ENCODE measurements at places on chromosomes 5 and 9.
A peak's percentile ranks its signal among the peaks of the same experiment; 100 is the strongest.

GRCh38 chr5:98791001-98791519, 17.6 kb downstream of the RGMB start:
- DNase-seq: no peak

DNA sequence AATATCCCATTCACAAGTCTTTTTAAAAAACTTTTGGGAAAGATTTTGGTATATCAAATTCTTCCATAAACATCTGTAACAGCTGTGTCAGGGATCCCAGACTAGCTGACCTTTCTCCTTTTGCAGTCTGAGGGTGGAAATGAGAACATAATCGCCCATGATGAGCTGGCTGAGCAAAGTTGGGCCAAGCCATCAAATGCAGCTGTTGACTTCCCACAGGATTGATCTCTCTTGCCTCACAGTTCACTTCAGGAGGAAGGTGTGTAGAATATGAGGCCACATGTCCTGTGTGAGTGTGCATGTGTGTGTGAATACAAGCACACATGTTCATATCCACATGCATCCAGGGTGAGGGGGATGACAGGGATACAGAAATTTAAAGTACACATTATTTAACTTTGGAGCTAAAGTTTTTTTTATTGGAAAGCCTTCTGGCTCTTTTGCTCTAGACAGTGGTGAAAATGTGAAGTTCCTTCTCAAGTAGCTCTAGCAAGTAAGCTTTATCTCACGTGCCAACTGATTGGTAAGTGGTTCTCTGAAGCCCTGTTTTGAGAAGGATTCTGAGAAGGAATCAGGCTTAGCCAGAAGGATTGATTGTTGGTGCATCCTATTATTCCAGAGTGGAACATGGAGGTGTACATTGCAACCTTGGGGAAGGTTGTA, 468.8 kb upstream of the DMAC1 start:
- DNase-seq: no peak

- DNase-seq: no peak
Observed at GRCh38 chr9:87714819-87715218, 11.1 kb upstream of the CTSL start.

DNA sequence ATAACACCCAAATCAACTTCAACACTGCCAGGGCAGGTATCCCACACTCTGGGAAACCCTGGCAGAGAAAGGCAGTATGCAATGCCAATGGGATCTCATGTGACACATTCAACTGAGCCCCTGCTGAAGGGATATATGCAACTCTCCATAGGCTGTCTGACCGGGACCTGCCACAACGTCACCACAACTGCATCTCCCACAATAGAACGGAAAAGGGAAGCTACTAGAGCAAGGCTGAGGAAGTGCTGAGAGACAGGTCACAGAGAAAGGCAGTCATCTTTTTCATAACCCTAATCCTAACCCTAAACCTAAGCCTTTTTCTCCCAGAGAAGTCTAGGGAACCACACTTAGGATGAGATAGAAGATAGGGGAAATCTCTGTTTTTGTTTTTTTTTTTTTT, 345.9 kb upstream of the CD180 start:
- no peak for DNase-seq

GRCh38 chr9:27645161-27645840, 72.0 kb upstream of the C9orf72 start:
- no peak for DNase-seq

DNA sequence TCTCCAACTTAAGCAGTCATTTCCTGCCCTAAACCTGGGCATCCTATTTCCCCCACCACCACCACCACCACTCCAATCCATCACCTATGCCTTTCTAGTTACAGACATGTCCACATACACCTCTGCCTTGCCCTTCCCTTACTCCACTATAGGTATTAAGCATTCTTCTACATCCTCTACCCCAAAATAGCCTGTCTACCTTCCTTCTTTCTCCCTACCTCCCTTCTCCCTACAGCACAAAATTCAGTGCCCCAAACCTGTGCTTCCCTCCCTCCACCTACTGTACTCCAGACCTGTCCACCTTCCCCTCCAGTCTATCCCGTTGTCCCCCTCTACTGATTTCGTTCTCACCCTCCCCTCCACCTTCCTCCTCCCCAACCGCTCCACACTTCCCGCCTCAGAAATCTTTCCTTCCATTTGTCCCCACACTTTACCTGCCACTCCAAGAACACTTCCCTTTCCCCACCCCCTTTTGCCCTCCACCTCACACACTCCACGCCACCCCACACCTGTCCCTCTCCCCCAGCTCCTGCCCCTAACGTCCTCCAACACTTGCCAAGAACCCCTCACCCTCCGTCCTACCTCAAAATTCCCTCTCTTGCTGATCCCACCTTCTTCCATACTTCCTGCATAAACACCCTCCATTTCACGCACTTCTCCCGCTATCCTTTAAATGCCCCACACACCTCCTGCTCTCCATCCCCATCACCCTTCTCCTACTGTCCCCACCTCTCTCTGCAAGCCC, 1.6 kb downstream of the STRBP start:
- DNase-seq: no peak

DNA sequence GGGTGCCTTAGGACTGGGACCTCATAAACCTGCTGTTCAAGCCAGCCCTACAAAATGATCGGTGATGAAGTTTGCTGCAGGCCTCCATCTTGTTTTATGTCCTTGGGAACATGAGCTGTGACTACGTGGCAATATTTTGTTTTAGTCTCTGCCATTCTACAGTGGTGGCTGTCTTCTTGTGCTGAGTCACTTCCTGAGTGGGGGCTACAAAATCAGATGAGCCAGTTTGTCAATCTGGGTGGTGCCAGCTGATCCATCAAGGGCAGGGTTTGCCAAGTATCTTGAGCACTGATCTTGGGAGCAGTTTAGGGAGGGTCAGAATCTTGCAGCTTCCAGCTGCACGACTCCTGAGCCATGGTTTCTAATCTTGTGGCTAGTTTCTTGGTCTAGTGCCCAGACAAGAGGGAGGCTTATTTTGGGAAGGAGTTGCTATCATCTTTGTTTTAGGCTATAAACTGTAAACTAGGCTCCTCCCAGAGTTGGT, 94.7 kb downstream of the YTHDC2 start:
- DNase-seq: no peak

- DNase-seq: no peak
Observed at GRCh38 chr5:1294206-1294834, 548 bp downstream of the TERT start.

- DNase-seq: no peak
Observed at GRCh38 chr5:153782589-153783361, 255.9 kb downstream of the FAM114A2 start.

- DNase-seq: peak; percentile 80
Observed at GRCh38 chr5:91419571-91420537, 36.7 kb upstream of the ARRDC3 start.

- DNase-seq: no peak
Observed at GRCh38 chr9:107976767-107977166, 487.2 kb upstream of the KLF4 start.

GRCh38 chr9:19879062-19879461, 90.2 kb upstream of the SLC24A2 start:
- no peak for DNase-seq

DNA sequence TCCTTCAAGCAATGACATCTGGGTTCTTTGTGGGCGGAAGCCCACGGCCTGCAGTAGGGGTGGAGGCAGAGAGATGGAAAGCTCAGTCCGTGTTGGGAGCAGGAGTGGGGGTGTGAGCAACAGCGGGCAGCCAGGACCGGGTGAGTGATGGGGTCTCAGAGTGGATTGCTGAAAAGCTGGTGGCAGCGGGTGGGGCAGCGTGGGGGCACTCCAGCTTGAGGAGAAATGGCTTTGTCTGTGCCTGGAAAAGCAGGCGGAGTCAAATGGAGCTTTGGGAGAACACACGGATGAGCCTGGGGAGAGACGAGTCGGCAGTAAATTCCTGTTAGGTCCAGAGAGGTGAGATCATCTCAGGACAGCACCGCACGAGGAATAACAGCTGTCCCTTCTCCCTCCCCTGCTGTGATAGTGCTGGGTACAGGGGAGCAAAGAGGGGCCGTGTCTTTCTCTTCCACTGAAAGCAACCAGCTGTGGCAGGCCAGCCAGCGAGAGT, 42.1 kb downstream of the CACNA1B start:
- no peak for DNase-seq

DNA sequence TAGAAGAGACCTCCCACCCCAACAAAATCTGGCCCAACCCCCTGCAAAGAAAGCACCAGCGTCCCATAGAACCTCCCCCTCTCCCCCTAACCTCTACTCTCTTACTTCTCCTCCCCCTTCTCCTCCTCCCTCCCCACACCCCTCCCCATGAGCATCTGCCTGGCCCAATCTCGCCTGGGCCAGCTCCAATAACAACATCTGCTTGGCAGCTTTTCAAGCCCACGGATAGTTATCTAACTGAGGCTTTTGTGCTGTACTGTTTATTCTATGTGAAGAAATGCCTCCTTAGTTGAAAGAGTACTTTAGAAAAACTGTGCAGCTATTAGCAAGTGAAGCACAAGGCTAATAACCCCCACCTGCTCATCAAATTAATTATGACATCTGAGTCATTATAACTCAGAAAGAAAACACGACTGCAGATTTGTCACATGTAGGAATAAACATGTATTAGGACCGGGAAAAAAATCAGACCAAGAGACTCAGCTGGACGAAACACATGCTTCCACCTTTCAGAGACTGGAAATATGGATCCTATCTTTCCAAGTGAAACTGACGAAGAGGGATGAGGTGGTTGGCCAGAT, 42.8 kb downstream of the NFIB start:
- DNase-seq: no peak

DNA sequence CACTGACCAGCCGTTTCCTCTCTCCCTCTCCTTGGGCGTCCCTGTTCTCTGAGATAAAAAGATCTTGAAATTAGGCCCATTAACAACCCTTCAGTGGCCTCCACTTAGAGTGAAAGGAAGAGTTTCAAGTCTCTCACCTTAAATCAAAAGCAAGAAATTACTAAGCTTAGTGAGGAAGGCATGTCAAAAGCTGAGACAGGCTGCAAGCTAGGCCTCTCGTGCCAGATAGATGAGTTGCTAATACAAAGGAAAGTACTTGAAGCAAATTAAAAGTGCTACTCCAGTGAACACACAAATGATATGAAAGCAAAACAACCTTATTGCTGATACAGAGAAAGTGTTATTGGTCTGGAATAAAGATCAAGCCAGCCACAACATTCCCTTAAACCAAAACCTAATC, 331.3 kb upstream of the SEMA6A start:
- no peak for DNase-seq

GRCh38 chr9:93450945-93451815, at the start of gene FAM120A:
TSS of gene FAM120A (plus strand) at chr9:93451685. CDS start at chr9:93451916, 231 bp downstream.
- DNase-seq: peak; percentile 72

DNA sequence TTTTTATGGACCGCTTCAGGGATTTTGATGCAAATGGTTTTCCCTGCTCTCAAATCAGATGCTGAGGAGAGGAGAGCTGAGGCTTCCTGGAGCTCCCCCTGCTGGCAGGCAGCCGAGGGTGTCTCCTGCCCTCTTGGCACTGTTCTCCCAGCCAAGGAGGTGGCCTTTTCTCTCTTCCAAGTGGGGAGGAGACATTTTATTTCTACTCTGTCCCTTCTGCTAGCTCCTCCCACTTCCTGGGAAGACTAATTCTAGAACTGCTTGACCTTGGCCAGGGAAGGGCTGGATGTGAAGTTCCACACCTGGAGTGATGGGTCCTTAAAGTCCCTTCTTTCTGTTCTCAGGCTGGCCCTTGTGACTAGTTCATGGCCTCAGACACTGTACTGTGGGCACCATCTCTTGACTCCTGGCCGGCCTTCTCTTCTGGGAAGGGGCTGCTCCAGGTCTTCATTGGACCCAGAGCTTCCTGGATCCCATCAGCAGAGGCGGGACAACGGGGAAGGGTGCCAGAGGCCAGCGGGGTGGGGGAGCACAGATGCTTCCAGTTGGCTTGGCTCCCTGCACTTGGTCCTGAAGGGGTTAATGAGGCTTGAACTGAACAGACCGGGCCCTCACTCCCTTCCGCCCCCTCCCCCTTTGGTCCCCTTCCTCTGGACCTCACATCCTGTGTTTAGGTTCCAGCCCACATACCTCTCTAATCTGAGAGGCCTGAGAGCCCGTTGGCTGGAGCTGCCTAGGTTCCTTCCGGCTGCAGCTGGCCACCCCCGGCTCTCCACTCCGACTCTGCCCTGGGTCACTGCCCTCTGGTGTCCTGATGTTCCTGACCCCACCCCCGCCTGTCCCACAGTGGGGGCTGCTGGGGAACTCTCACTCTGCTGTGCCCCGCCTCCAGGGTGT, 32.1 kb downstream of the PTPA start:
- peak; percentile 78 for DNase-seq

GRCh38 chr5:4295663-4296339, 700.2 kb downstream of the IRX1 start:
- DNase-seq: no peak

DNA sequence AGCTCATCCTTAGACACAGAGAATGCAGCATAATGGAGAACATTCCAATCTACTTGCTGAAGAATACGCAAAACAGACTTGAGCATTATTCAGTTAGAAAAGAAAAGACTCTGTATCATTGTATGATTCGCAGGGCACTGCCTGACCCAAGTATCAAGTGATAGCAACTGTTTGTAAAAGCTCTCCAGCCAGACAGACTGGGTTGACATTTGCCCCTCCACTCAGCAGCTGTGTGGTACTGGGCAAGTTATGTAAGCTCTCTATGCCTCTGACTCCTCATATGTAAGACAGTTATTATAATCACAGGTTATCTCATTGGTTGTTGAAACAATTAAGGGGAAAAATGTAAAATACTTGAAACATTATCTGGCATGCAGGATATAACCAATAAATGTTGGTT, 505.0 kb downstream of the ELAVL2 start:
- no peak for DNase-seq

DNA sequence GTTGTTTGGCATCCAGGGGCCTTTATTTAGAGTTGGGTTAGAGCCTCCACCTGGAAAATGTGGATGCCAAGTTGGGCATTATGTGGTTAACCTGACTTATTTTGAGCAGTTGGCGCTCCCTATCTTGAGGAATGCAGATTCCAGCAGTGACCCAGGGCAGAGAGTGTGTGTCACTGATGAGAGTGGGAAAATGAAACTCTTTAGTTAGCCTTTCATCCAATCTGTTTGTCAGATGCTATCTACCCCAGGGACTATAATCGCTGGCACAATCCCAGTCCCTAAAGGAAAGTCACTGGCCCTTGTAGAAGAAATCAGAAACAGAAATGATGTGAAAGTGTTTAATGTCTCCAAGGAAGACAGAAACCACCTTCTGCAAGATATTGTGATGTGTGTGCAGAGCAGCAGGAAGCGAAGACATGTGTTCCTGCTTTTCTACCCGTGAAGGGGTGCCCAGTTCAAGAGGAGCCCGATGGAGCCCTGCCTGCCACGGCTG, 10.2 kb upstream of the STING1 start:
- no peak for DNase-seq

- DNase-seq: no peak
Observed at GRCh38 chr5:147743678-147744374, 38.7 kb downstream of the JAKMIP2 start.
